ENCODE measurements at places on chromosomes 7 and 10.

DNA sequence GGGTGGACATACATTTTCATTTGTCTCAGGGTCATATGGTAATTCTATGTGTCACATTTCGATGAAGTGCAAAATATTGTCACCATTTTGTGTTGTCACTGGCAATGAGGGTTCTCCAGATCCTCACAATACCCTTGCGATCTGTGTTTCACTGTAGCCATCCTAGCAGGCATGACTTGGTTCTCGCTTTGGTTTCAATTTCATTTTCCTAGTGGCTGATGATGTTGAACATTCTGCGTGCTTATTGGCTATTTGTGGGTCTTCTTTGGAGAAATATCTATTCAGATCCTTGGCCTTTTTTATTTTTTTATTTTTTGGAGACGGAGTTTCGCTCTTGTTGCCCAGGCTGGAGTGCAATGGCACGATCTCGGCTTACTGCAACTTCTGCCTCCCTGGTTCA is 24.8 kb upstream of the MNX1 start:
- no peak for DNase-seq

DNA sequence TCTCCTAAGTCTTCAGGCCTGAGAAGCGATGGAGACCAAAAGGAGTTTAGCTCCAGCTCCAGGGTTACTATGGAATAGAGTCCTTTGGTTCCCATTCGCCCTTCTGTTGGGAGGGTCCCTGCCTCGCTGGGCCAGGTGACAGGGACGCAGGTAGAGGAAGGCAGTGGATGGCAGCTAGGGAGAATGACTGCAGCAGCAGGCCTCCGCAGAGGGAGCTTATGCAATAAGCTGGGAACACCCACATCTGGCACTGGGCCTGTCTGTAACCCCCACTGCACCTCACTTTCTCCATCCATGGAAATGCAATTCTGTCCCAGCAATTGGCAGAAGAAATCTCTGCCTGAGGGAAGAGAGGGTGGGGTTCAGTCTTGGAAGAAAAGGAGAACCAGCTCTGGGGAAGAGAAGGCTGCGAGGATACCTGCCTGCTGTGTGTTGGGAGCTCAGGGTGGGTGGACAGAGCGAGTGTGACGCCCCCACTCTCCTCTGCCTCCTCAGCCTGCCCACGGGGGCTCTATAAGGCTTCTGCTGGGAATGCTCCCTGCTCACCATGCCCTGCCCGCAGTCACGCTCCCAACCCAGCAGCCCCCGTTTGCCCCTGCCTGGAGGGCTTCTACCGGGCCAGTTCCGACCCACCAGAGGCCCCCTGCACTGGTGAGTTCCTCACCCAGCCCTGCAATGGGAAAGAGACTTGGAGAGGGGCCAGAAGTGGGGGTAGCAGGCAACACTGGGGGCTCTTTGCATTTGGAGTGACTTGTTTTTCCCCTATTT is 10.3 kb downstream of the EPHB6 start:
- no peak for DNase-seq

GRCh38 chr10:78266741-78267469 is 233.2 kb downstream of the RPS24 start:
- no peak for DNase-seq

- no peak for DNase-seq
Measured at GRCh38 chr7:108972004-108972403, 402.3 kb downstream of the DNAJB9 start.

DNA sequence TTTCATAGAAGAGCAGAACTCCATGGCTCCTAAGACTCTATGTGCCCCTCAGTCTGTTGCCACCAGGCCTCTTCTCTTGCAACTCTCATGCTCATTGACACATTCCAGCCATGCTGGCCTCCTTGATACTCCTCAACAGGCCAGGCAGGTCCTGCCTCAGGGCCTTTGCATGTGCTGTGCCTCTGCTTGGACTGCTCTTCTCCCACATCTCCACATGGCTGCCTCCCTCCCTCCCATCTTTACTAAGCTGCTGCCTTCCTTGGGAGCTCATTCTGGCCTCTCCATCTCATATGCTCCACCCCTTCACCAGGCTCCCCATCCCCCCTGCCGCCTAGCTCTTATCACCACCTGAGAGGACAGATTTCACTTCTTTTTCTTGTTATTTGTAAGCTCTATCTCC is 103.8 kb upstream of the GPR26 start:
- no peak for DNase-seq
